Activated naive CD4-positive, alpha-beta T cell treated with Interleukin-2 at 50 U/mL for 16 hours (primary cell): ENCODE measurements at places on chromosomes 6 and 20.

- no peak for DNase-seq
Observed at GRCh38 chr6:157239671-157240058, 83.7 kb downstream of the TMEM242 start.

GRCh38 chr6:108662702-108663101 is 102.0 kb downstream of the FOXO3 start:
- no peak for DNase-seq

DNA sequence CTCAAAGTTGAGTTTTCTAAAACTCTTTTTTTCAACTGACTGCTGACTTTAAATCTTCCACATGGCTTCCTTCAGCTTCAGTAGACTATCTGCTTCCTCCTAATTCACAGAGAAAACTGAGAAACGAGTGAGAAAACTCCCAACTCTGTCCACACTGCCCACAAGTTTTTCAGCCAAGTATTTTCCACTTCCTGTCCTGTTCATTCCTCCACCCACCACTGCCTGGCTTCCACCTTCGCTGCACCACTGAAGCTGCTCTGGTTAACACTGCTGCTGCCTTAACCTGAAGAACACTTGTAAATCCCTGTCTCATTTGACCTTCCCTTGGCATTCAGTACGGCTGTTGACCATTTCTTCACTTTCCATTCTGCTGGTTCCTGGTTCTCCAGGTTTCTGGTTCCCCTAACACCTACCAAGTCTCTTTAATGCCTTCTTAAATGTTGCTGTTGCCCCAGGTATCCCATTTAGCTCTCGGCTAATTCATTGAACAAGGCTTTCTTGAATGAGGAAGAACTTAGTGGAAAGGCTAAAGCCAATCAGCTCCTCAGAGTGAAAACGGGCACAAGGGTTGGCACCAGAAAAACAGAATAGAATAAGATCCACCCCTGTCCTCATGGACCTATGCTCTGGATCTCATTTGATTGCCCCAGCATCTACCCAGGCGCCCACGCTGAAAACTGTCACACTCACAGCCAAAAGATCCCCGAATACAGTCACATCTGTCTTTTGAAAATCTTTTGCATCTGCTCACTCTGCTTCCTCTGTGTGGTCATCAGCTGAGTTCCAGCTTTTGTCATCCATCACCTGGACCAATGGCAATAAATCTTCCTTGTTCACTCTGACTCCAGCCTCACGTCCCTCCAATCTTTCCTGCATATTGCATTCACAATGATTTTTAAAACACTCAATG is 104.4 kb upstream of the TAB2 start:
- DNase-seq: peak; percentile 47

GRCh38 chr6:88157106-88157505 is 9.0 kb downstream of the CNR1 start:
- DNase-seq: no peak

DNA sequence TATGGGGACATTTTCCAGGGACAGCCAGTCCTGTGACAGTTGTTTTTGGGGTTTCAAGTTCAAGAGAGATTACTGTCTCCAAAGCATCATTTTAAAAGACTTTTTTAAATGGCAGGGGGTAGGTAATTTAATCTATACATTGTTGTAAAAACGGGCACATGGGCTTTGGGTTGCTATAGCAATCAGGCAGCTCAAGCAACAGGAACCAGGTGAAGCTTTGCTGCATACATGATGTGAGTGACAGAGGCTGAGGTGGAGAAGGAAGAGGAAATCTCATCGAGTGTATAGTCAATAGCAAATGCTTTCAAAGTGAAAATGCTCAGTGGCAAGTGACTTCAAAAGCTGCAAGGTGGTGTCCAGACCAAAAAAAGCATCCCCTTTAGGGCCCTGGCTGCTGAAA is 277.4 kb upstream of the JAG1 start:
- no peak for DNase-seq

- DNase-seq: no peak
Observed at GRCh38 chr20:38032585-38033329, 499 bp downstream of the TTI1 start.

- DNase-seq: no peak
Observed at GRCh38 chr6:65964261-65964660, 257.2 kb upstream of the EYS start.

GRCh38 chr20:53070706-53071392 is 98.7 kb downstream of the TSHZ2 start:
- peak; percentile 32 for DNase-seq

GRCh38 chr6:135464634-135465033 is 32.9 kb downstream of the AHI1 start:
- DNase-seq: no peak

GRCh38 chr6:136811272-136811671 is 11.1 kb upstream of the PEX7 start:
- no peak for DNase-seq

DNA sequence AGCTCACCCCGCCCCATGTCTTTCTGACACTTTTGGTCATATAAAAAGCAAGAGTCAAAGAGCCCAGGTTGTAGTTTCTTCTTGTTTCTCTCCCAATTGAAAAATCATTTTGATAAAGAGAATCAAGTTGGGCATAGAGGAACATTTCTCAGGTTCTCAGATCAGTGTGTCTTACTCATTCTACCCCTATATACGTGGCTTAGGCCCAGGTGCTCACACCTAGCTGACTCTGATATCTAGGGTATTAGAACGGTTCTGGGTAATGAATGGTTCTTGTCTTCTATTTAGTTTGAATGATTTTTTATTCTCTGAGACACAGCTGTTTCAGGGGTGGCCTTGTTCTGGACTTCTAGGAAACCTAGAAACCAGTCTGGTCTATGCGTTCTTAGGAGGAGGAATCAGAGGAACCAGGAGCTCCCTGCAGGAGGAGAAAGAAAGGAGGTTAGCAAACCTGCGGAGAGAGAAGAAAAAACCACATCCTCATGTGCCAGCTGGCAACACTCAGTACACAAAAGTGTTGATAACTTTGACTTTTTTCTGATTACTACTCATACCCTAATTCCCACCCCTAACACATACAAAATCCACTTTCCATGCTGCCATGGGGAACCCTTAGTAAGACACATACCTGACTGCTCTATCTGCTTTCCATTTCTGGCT is 178.0 kb downstream of the CLIC5 start:
- no peak for DNase-seq

- no peak for DNase-seq
Observed at GRCh38 chr6:124974771-124975377, 12.6 kb downstream of the RNF217 start.
